ENCODE measurements at places on chromosomes 11 and 22. TPM values are rescaled to one million over a fixed set of nuclear protein-coding genes. Genes with fewer than 3 reads are reported as not detected.

Gene MRGPRF
- not detected for polyA plus RNA-seq

Gene VPREB1
- polyA plus RNA-seq = not detected

Gene POTEH
- not detected for polyA plus RNA-seq

Gene FIBIN
- polyA plus RNA-seq = 1.5 TPM

Gene GRK3
- 0.98 TPM for polyA plus RNA-seq

Gene NNMT
- polyA plus RNA-seq = 4.8 TPM

Gene OPCML
- 43.2 TPM for polyA plus RNA-seq

Gene CATSPER1
- 0.59 TPM for polyA plus RNA-seq

Gene CREB3L1
- not detected for polyA plus RNA-seq

Gene CALCA
- polyA plus RNA-seq = not detected

Gene LRRC32
- polyA plus RNA-seq = not detected

Gene IL18BP
- 1.7 TPM for polyA plus RNA-seq

Gene RIMBP3B
- 0.15 TPM for polyA plus RNA-seq

Gene MUC5AC
- not detected for polyA plus RNA-seq

Gene H19
- polyA plus RNA-seq = not detected

Gene OTOG
- not detected for polyA plus RNA-seq

Gene MIOX
- not detected for polyA plus RNA-seq

Gene OR4C13
- not detected for polyA plus RNA-seq

Gene KRTAP5-7
- not detected for polyA plus RNA-seq
